Esophagus squamous epithelium (tissue), 5 donors: ENCODE measurements at places on chromosomes 1 and 21.
A peak's percentile ranks its signal among the peaks of the same experiment; 100 is the strongest.

- no peak for DNase-seq
These were observed 656.7 kb downstream of the AJAP1 start for GRCh38 chr1:5311147-5311546.

- no peak for DNase-seq
These were observed 79.8 kb downstream of the WDR4 start for GRCh38 chr21:42799516-42799915.

DNA sequence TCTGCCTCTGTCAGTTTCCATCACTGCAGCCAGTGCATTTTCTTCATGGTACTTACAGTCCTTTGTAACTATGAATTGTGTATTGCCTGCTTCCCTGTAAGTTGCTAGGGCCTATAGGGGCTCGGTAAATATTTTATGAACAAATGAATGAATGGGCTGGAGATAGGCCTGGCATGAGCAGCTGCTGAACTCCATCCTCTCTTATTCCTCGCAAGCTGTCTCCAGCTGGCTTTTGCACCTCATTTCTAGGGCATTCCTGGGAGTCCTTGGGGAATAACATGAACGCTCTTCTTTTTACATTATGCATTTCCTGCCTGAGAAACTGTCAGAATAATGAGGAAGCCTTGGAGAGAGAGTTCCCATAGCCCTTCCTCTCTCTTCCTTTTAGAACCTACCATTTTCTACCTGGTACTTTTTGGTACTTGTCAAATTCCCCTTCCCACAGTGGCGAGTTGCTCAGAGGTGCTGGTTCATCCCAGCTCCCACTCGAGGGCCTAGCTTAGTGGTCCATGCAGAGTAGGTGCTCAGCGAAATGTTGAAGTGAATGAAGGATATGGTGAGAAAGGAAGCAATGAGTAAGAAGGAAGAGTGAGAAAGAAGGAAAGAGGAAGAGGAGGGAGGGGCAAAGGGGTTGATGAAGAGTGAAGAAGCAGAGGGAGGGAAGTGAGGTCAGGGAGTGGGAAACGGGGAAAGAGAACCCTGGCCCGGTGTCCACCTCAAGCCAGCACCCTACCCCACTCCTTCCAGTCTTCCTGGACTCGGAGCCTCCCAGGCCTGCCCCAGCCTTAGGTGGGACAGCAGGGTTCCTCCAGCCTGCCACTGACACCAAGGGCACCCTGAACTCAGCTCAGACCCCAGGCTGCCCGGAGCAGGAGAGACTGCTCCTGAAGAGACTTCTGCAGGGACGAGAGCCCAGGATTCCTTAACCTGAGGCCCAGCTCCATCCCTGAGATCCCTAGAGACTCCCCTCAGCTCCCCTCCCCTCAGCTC, 29.6 kb downstream of the KCNC4 start:
- no peak for DNase-seq

GRCh38 chr21:34881839-34882371, 167.2 kb downstream of the RUNX1 start:
- DNase-seq, result no peak

DNA sequence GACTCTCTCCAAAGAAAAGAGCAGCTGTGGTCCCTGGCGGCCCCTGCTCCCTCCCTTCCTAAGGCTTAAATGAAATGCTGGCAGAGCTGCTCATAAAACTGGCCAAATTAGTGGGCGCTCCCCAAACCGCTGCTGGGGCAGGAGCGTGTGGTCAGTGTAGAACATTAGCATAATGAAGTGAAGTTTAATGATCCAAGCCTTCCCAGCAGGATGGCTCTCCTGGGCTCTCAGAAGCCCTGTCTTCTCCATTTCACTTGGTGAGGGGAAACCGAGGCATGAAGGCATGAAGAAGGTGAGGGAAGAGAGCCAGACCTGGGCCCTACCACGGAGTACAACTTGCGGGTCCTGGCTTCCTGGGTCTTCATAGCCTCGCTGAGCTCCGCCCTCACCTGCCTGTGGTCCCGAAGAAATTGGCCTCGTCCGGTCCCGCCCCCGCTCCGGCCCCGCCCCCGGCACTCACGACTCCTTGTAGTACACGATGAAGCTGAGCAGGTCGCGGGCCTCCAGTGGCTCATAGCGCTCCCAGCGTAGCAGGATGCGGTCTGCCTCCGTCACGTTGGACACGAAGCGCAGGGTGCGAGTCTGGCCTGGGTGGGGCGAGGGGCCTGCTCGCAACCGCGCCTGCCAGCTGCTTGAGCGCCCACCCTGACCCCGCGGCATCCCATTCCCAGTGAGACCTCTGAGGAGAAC, 10.3 kb downstream of the INSRR start:
- DNase-seq, result no peak

GRCh38 chr1:20367116-20367585, 76.5 kb downstream of the VWA5B1 start:
- DNase-seq, result no peak

DNA sequence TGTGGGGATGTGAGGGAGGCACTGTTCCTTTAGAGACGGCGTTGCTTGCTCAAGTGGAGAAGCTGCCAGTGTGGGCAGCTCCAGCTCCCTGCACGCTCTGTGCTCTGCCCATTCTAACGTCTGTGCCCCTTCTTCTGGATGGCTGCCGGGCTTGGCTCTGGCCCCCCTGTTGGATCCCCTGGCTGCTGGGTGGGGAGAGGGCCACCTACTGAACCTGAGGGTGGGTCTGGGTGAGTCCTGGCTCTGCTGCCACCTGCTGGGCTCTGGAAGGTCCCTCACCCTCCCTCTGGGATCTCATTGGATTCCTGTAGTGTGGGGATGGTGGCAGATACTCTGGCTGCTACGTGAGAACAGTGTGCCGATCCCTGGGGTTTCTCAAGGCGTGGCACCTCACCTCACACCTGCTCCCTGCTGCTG, 5.0 kb downstream of the PFKL start:
- no peak for DNase-seq

DNA sequence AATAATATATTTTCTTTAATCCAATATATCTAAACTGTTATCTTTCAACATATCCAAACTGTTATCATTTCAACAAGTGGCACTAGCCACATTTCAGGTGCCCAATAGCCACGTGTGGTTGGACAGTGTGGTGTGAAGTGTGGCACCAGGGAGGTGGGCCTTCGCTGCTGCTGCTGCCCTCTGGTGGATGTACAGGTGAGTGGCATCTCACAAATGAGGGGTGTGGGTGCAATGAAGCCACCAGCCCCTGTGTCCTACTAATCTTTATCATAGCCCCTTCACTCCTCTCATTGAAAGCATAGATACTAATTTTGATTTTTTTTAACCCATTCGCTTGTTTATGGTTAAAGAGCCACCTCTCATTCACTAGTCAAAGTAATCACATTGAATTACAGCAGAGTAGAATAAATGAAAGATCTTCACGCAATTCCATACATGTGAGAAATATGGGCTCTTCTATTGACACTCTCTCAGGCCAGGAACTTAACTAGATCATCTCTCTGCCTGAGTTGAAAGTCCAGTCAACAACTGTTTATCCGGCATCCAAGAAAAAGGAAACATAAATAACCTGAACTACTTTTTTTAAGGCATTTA, 499.2 kb downstream of the OMA1 start:
- no peak for DNase-seq

- no peak for DNase-seq
These were observed 113.6 kb downstream of the NMNAT2 start for GRCh38 chr1:183304440-183305107.

DNA sequence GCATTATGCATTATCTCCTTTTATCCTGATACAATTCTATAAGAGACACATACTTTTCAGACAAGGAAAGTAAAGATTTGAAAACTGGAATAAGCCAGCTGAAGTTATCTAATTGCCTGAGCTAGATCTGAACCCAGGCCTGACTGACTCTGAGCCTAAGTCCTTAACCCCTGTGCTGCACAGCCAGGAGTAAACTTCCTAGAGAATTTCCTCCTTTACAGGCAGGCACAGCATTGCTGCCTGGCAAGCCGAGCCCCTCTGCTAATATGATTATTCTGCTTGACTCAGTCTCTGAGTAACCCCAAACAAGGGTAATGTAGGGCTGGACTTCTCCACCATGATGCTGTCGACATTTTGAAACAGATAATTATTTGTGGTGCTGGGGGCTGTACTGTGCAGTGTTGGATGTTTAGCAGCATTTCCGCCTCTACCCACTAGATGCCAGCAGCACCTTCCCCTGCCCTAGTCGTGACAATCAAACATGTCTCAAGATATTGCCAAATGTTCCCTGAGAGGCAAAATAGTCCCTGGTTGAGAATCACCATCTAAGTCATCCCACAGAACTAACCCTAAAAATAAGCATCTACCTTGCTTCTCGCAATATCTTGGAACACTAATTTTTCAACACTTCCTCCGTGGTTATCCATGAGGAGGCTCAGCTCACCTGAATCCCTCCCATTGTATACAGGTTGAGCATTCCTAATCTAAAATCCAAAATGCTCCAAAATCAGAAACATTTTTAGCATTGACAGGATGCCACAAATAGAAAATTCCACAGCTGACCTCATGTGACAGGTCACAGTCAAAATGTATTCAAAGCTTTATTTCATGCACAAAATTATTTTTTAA, 18.5 kb downstream of the CAMK1G start:
- DNase-seq, result no peak

GRCh38 chr1:75519651-75520427, 91.1 kb downstream of the SLC44A5 start:
- no peak for DNase-seq

GRCh38 chr1:218996362-218996761, 177.3 kb upstream of the LYPLAL1 start:
- no peak for DNase-seq

GRCh38 chr1:182143154-182143657, 81.7 kb upstream of the ZNF648 start:
- DNase-seq, result peak; percentile 24

- no peak for DNase-seq
These were observed 7.1 kb downstream of the RNPEP start for GRCh38 chr1:201989354-201990128.

DNA sequence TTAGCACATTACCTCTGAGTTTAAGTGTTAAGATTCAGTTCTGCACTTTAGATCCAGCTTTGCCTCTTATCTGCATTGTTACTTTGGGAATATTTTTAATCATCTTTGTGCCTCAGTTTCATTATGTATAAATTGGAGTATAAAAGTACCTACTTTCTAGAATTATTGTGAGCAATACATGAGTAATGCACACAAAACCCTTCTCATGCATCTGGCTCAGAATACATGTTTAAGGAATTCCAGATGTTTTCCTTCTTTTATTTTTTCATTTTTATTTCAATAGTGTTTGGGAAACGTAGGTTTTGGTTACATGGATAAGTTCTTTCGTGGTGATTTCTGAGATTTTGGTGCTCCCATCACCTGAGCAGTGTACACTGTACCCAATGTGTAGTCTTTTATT, 14.2 kb downstream of the C8A start:
- no peak for DNase-seq

GRCh38 chr1:160741612-160742348, 2.7 kb downstream of the SLAMF7 start:
- no peak for DNase-seq

DNA sequence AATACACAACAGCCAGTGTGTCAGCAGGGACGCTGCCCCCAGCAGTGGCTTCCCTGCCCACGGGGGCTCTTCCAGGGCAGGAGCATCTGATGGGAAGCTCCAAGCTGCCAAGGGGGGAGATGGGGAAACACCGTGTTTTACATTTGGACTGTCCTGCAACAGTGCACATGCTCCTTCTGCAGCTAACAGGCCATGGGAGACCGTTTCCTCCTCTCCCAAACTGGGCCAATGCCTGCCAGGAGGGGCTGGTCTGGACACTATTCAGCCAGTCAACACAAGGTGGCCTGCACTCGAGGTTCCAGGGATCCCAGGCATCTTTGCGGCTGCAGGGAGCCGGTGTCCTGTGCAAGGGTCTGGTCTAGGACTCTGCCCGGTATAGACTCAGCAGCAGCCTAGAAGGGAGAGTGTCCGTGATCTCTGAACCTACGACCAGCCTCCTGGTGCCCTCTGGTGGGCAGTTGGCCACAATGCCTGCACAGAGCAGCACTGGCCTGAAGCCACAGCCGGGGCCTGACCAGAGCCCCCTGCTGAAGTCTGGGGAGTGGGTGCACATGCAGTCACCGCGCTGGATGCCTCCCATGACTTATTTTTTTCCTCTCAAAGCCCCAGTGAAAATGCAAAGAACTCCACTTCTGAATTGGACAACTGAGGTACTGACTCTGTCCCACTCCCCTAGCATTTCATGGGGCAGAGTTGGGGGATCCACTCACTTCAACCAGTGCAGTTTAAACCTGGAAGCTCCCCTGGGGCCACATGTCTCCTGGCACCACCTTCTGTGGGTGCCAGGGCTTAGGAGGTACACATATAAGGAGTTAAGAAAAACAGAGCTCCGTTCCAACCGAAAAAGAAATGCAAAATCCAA, 33.3 kb downstream of the RCC2 start:
- DNase-seq, result no peak

GRCh38 chr1:23953020-23953419, 6.6 kb upstream of the PNRC2 start:
- no peak for DNase-seq

- no peak for DNase-seq
These were observed 10.4 kb downstream of the IBA57 start for GRCh38 chr1:228176024-228176395.

DNA sequence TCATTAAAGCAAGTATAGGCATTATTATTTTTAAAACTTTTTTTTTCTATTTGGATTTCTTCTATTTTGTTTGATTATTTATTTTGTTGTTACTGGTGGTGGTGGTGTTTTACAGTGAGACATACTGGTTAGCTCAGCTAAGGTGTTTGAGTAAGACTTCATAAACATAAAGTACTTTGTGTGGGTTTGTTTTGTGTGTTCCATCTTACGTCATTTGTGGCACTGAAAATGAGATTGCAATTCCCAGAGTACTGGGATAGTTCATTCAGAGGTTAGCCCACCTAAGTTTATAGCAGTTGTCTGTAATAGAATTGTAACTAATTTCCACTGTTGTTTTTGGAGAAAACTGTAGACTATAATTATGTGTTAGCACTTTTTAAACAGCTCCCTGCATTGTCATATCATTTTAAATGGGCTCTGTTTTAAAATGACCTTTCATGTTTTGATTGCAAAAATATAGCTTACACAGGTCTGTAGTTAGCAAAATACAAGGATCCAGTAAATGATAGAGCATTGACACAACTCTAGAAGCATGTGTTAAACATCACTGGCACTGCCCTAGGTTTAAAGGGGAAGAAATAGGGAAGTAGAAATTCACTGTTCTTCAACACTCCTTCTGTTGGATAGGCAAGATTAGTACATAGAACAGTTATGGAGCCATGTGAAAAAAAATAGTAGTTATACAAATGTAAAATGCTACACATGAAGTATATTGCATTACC, 171.7 kb downstream of the NFIA start:
- no peak for DNase-seq

GRCh38 chr1:31567956-31568570, 8.3 kb upstream of the TINAGL1 start:
- no peak for DNase-seq
